NCI-H526 treated with DMSO at 0.1 percent for 48 hours (cell line): ENCODE measurements at places on chromosomes 7 and 10.

DNA sequence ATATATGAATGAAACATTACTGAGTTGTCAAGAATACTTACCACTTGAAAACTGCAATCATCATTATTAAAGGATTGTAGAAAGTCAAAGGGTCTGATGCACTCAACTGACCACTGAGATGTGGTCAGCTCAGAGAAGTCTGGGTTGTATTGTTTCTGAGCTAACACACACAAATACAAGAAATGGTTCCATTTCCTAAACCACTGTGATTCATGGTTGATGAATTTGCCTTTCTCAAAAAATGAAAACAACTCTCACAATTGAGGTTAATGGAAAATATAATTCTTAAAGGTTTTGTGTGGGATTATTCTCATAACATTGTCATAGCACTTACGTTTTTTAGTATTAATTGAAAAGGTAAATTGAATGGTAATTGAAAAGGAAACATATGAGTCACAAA lies 45.6 kb upstream of the TAS2R16 start:
- no peak for DNase-seq

DNA sequence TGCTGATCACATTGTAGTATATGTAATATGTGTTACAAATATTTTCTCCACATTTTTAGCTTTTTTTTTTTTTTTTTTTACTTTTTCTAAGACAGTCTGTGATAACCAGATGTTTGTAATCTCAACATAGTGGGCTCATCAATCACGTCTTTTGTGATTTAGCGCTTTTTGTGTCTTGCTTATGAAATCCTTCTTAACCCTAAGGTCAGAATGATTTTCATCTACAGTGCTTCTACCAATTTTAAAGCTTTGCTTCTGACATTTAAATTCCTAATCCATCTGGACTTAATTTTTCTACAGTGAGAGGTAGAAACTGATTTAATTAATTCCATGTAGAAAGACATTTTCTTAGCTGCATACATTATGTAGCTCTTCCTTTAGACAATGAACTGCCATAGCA lies 626.4 kb downstream of the TNS3 start:
- no peak for DNase-seq

DNA sequence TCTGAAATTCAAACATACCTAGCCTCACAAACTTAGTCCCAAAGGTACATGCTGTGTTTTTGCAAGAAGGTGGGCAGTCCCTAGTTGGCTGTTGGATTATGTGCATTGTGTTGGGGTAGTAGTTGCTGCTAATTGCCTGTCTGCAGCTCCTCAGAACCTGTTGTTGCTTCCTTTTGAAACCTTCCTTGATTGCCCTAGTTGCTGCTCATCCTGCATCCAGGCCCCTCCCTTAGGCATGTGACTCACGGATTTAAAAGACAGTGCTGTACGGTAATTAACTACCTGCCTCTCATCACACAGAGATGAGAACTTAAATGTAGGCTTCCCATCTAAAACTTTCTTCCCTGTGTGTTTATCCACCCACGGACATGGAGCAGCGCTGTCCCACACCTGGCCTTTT lies 67.7 kb downstream of the BMPR1A start:
- DNase-seq, result no peak

GRCh38 chr7:133794479-133794878 lies 332.7 kb upstream of the LRGUK start:
- no peak for DNase-seq

DNA sequence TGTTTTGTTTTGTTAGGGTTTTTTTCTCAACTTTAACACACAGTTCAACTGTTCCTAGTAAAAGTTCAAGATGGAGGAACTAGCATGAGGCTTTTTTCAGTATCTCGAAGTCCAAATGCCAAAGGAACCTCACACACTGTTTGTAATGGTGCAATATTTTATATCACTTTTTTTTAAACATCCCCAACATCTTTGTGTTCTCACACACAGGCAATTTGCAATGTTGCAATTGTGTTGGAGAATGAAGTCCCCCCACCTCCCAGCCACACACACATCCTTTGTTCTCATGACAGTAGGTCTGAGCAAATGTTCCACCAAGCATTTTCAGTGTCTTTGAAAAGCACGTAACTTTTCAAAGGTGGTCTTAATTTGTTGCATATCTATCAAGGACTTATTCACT lies 120.9 kb downstream of the TWIST1 start:
- DNase-seq, result no peak

DNA sequence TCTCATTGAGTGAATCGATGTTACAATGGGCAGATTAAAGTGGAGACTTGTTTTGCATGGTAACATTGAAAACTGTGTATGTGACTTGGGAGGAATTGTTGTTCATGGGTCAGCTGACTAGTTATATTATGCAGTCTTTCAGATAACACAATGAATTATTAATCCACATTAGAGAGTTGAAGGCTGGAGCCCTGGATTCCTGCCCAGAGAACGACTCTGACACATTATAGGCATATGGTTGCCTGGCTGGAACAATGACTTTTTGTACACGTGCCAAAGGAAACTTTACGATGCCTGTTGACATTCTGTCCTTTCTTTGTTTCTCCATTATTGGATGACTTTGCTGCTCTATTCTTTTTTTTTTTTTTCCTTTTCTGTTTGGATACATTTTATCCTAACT lies 52.3 kb upstream of the TMEM229A start:
- DNase-seq, result no peak

GRCh38 chr10:67250686-67251085 lies 324.9 kb downstream of the LRRTM3 start:
- no peak for DNase-seq

DNA sequence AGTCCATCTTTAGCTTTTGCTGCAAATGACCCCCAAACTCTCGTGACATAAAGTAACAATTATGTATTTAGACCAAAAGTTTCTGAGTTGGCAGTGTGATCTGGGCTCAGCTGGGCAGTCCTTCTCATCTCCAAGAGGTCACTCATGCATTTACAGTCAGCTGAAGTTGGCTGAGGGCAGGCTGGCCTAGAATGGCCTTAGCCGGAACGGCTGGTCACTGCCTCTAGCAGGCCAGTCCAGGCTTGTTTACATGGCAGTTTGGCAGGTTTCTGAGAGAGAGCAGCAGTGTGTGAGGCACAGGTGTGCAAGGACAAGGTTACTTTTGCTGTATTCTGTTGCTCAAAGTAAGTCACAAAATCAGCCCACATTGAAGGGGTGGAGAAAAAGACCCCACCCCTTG lies 200.0 kb upstream of the AGK start:
- no peak for DNase-seq

GRCh38 chr7:67438913-67439505 lies 442.4 kb downstream of the TYW1 start:
- DNase-seq, result no peak

DNA sequence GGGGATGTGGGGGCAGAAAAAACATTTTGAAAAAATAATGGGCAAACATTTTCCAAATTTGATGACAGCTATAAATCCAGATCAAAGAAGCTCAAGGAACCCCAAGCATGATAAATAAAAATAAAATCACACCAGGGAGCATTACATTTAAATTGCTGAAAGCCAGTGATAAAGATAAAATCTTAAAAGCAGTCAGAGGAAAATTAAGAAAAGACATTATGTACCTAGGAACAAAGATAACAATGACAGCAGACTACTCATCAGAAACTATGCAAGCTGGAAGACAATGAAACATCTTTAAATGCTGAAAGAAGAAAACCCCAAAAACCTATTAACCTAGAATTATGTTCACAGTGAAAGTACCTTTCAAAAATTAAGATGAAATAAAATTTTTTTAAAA lies 23.3 kb downstream of the NEUROG3 start:
- DNase-seq, result no peak

- no peak for DNase-seq
Measured at GRCh38 chr7:108211382-108212201, 81.4 kb upstream of the LAMB4 start.

GRCh38 chr7:2755531-2755930 lies 67.5 kb downstream of the AMZ1 start:
- DNase-seq, result no peak

GRCh38 chr10:124741281-124741921 lies 2.8 kb downstream of the FAM53B start:
- peak; percentile 34 for DNase-seq

- DNase-seq, result no peak
Measured at GRCh38 chr10:77608281-77608680, 29.3 kb downstream of the KCNMA1 start.

- DNase-seq, result no peak
Measured at GRCh38 chr7:1703871-1704810, 34.1 kb downstream of the ELFN1 start.

- no peak for DNase-seq
Measured at GRCh38 chr7:130303127-130303526, 10.2 kb downstream of the CPA4 start.
